ENCODE measurements at places on chromosomes 3 and 15. TPM values are rescaled to one million over a fixed set of nuclear protein-coding genes. Genes with fewer than 3 reads are reported as not detected.

The MAGEL2 gene
- under 0.01 TPM for total RNA-seq

The PRR20G gene
- not detected for total RNA-seq

The ZPLD1 gene
- 0.14 TPM for total RNA-seq

The RRP9 gene
- 26.5 TPM for total RNA-seq

The PLA2G4F gene
- total RNA-seq, result not detected

The GOLGA6L4 gene
- total RNA-seq, result 1.1 TPM

The IGDCC3 gene
- not detected for total RNA-seq

The TJP1 gene
- 84.9 TPM for total RNA-seq

The C3orf49 gene
- not detected for total RNA-seq

The SLC22A14 gene
- 0.14 TPM for total RNA-seq

The ARHGEF26 gene
- total RNA-seq, result 5.5 TPM

The SELENOS gene
- total RNA-seq, result 91.9 TPM

The TOPBP1 gene
- 65.9 TPM for total RNA-seq

The MST1R gene
- 0.43 TPM for total RNA-seq

The PLSCR5 gene
- total RNA-seq, result not detected

The ZSCAN2 gene
- total RNA-seq, result 6.6 TPM

Data from placental pericyte (primary cell).